ENCODE measurements at places on chromosomes 5 and 9.
A peak's percentile ranks its signal among the peaks of the same experiment; 100 is the strongest.

- no peak for DNase-seq
Observed at GRCh38 chr5:38533286-38534155, 22.9 kb downstream of the LIFR start.

- DNase-seq, result no peak
Observed at GRCh38 chr5:79567926-79568549, 44.2 kb upstream of the TENT2 start.

DNA sequence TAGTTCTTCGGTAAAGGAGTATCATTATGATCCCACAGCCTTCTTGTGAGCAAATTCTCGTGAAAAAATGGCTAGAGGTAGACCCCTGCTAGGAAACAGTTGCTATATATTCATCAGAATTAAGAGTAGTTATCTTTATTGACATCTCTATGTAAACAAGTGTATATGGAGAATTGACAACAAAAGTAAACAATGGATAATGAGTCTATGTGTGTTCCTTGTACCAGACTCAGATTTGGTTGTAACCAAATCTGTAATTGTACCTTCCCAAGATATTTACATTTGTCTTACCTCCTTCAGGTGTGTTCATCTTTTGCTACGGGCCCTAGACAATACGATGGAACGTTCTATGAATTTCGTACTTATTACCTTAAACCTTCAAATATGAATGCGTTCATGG, 2.1 kb downstream of the NIPSNAP3B start:
- DNase-seq, result no peak

DNA sequence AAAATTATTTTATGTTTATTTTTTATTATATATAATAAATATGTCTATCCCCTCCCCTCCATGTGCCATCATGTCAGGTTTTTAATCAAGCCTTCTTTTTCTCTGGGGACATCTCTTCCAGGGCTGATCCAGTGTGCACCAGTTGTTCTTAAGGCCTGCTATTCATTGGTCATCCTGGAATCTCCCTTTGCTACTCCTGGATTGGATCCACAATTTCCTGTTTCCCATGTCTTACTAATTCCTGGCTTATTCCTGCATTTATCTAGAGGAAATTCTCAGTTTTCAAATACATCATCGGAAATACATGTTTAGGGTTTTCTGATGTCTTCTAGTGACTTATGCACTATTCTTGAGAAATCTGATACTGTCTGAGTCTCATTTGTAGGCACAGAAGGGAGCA, 56.8 kb downstream of the ANGPTL2 start:
- DNase-seq, result no peak

- DNase-seq, result no peak
Observed at GRCh38 chr5:18968966-18969365, 1019.0 kb downstream of the CDH18 start.

DNA sequence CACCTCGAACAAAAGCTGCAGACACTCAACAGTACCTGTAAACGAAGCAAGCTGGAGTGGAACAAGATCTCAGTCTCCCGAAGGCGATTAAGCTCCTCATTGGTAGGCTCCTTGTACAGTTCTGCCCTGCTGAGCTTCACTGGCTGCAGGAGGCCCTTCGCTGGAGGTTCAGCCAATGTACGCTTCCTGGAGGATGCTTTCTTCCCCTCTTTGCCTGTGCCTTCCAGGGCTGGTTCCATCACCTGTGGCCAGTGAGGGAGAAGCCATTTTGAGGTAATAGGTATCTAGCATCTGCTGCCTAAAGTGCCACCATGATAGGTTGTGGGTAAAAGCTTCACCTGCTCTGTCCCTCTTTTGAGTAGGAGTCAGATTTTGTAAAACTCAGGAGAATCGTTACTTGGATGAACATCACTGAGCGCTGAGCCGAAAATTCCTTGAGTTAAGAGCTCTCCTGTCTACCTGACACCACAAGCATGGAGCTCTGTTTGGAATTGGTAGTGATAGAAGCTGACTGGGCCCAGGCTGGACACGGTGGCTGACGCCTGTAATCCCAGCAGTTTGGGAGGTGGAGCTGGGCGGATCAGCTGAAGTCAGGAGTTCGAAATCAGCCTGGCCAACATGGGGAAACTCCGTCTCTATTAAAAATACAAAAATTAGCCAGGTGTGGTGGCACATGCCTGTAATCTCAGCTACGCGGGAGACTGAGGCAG, 1.4 kb downstream of the NOL6 start:
- no peak for DNase-seq

DNA sequence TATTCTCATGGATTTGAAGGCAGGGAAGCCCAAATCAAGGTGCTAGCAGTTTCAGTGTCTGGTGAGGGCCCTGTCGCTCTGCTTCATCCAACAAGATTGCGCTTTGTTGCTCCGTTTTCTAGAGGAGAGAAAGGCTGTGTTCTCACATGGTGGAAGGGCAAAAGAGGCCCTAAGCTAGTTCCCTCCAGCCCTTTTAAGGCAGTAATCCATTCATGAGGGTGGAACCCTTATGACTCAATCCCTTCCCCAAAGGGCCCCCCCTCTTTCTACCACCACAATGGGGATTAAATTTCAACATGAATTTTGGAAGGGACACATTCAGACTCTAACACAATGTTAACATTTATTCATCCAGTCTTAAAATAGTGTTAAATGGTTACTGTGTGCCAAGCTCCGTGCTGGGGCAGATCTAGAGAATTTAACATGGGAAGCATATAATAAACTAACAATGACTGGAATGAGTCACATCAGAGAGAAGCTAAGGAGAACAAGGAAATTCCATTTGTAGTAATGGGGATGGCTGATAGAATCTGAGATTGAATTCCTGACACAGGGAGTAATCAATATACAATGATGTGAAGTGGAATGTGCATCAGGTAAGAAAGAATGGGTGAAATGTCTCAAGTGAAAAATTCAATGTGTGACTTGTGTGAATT, 382.8 kb upstream of the ZNF608 start:
- no peak for DNase-seq

DNA sequence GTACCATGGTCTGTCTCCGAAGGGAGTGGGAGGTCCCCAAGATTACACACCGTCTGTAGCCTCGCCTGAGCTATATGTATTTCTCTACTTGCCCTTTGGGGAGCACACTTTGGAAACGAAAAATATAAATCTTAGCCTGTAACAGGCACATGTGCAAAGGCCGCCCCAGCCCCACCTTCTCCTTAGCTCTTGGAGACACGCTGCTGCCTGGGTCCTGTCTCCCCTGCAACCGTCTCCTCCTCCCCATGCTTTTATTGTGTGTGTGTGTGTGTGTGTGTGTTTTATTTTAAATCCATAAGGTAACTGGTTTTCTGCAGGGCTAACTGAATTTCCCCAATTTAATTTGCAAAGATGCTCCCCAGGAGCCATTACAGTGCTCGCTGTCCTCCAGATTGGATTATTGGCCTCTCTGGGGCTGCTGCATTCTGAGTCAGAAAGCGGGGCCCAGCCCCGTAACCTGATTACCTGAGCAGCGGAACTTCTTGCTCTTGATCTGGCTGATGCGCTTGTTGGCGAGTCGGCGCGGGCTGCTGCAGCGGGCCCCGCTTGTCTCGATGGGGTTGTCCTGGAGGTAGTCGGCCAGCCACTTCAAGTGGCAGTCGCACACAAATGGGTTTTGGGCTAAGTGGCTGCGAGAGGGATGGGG, 193.3 kb upstream of the PANK3 start:
- DNase-seq, result no peak

- no peak for DNase-seq
Observed at GRCh38 chr9:36993933-36994764, 39.9 kb downstream of the PAX5 start.

- no peak for DNase-seq
Observed at GRCh38 chr9:14906000-14906399, 4.2 kb downstream of the FREM1 start.

- no peak for DNase-seq
Observed at GRCh38 chr5:127517110-127517479, 345 bp upstream of the PRRC1 start.

DNA sequence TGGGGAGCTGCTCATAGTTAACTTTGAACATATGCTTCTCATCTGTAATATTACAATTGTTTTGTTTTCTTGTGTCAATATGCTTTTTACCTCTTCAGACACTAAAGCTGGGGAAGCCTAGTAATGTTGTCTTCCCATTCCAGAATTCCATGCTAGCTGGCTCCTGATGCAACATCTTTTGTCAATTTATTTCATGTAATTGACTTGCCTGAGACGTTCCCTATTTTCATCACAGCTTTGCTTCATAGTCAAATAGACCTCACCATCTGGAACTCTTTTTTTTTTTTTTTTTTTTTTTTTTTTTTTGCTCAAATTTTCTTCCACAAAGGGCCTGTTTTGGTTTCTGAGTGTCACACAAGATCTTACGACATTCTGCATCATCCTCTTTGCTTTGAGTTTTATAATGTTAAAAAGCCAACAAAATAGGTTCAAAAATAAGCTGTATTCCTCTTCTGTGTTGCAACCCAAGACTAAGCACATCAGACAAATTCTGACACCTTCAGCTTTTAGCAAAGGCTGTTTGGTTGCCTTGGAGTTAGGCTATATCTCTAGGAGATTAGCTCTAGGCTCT, 235.2 kb downstream of the NR3C1 start:
- DNase-seq, result no peak

DNA sequence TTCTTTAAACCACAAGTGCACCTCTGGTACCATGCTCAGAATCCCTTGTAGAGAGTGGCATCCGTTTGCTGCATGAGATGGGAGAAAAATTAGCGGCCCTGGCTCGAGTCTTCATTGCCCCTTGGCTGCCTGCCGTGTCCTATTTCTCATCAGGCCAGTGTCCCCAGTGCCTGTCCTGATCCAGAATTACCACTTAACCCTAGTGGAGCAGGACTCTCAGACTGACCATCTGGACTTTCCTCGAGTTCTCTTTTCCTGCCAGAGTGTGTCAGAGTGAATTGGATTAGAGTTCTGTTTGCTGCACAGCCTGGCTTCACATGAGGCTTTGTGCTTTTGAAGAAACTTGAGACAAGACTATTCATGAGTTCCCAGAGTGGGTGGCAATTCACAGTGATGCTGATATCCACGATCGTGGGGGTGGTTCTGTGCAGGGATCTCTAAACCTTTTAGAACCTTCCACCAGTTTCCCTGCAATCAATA, 92.6 kb downstream of the C9orf152 start:
- no peak for DNase-seq

DNA sequence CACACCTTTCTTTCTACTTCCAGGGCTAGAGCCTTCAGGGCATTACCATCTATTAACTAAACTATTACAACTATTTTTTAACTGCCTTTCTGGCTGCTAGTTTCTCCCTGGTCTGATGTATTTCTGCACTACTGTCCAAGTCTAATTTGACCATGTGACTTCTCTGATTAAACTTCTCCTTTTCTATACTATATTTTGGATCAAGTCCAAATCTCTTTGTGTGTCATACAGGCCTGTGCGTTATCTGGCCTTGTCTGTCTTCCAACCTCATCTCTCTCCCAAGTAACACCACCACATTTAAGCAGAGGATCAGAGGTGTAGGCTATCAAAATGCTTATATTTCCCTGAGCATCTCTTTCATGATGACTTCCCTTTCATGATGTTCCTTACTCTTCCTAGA, 47.2 kb upstream of the OR13F1 start:
- no peak for DNase-seq

- no peak for DNase-seq
Observed at GRCh38 chr5:75367401-75367800, 30.4 kb downstream of the HMGCR start.

GRCh38 chr5:96761618-96762017, 46.1 kb downstream of the ERAP1 start:
- DNase-seq, result no peak

- no peak for DNase-seq
Observed at GRCh38 chr5:178382754-178383164, 150.2 kb upstream of the PHYKPL start.

DNA sequence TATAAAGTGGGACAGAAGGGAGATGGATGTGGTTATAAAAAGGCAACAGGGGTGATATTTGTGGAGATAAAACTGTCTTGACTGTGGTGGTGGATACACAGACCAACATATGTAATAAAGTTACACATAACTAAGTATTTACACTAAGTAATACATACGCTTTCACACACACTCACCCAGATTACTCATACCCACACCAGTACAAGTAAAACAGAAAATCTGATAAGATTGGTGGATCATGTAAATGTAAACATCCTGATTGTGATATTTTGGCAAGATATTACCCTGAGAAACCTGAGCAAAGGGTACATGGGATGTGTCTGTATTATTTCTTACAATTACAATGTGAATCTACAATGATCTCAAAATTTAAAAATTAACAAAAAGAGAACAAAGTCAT, 53.3 kb upstream of the SLIT3 start:
- no peak for DNase-seq

DNA sequence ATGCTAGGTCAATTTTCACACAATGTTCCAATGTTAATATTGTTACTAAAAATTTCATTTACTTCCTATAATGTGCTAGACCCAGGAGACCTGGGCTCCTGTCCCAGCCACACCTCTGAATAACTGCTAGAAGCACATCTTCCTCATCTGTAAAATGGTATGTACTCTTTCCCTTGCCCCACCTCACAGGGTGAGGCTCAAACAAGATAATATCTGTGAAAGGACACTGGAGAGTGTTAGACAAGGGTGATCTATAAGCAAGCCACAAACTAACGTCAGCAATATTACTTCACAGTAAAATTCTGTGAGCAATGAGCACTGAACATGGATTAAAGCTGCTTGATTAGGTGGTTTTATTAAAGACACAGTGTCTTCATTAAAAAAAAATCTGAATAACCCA, 186.4 kb downstream of the EPB41L4A start:
- no peak for DNase-seq

DNA sequence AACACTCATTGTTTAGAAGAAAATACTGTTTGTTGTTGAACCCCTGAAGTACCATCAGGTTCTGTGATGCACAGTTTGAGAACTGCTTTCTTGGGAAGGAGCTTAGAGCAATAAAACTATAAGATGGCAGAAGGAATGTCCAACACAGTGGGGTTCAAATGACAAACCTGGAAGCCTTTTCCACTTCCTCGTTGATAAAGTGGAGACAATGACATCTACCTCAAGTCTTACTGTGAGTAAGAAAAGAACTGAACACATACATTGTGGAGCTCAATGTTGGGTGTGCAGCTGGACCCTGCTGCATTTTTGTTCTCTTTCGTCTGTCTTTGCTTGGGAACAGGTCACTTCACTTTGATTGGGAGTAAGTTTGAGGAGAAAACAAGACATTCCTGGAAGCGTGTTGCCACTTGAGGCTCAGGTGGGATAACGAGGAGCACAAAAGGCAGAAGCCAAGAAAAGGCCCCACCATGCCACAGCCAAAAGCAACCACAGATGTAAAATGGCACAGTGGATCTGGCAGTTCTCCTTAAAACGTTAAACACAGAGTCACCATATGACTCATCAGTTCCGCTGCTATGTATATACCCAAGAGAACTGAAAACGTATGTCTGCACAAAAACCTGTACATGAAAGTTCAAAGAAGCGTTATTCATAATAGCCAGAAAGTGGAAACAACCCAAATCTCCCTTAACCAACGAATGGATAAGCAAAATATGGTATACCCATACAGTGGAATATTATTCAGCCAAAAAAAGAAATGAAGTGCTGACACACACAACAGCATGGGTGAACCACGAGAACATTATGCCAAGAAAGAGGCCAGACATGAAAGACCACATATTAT, 42.9 kb upstream of the SUB1 start:
- peak; percentile 24 for DNase-seq

DNA sequence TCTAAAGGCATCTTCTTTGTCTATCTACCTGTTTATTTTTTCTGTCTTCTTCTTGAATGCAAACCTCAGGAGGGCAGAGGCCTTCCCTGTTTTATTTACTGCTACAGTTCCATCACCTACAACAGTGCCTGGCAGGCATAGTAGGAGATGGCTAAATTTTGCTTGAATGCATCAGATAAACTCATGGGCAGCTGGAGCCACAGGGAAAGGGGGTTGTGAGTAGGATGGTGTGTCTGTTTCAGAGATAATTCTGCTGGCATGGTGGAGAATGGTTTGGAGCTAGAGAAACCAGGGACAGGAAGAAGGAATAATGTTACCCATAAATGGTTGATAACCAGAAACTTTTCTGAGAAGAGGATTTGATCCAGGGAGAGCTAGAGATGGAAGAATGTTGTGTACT, 189.8 kb upstream of the BRINP1 start:
- DNase-seq, result no peak
